ENCODE measurements at places on chromosomes 7 and 10.

- no peak for DNase-seq
These were observed 305.7 kb downstream of the BAMBI start for GRCh38 chr10:28982974-28983373.

DNA sequence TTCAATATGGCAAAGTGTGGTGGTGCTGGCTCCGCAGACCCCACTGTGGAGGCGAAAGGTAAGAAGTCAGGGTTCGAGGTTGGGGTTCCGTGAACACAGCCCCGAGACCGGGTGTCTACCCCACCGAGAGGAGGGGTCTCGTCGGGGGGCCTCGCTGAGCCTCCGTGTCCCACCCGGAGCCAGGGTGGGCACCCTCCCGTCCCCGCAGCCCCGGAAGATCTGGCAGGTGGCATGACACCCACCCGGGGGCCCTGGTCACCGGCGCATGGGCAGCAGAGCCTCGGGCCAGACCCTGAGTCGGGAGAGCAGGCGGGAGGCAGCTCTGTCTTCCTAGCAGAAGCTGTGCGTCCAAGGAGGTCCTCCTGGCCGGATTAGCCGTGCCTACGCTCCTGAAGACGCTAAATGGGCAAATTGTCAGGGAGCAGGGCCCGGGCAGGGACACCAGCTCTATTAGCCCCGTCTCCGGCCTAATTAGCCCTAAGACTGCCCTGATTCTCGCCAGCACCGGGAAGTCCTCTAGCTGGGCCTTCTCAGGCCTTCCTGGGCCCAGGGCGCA is 56.4 kb downstream of the UNCX start:
- DNase-seq = no peak

- DNase-seq = no peak
These were observed 80.8 kb downstream of the PPP1R17 start for GRCh38 chr7:31767686-31768358.

DNA sequence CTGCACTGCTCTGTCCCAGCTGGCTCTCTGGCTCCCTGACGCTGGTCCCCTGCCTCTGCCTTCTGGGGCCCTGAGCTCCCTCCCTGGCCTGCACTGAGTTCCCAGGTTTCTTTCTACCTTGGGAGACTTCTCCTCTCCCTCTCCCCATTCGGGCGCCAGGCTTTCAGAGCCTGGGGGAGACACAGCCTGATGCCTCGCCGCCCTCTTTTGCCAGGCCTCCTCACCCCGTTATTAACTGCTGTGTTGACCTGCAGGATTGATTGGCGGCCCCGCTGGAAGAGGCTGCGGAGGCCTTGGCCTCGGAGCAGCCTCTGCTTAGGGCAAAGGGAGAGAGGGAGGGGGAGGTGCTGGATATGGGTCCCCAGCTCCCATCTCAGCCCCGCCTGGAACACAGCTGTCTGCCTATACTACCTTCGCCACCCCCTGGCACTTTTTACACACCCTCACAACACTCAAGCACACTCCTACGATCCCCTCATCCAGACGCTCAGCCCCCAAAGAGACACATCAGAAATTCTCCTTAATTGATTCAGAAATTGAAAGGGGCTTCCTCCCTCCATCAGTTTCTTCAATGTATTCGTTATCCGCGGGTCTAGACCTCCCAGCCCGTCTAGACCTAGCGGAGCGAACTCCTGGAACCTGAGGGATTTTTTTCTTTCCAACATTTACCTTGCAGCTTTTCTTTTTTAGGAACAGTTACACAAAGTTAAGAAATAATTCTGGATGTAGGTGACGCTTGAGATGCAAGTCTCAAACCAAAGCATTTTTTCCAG is 7.1 kb upstream of the PAX2 start:
- peak; percentile 46 for DNase-seq

DNA sequence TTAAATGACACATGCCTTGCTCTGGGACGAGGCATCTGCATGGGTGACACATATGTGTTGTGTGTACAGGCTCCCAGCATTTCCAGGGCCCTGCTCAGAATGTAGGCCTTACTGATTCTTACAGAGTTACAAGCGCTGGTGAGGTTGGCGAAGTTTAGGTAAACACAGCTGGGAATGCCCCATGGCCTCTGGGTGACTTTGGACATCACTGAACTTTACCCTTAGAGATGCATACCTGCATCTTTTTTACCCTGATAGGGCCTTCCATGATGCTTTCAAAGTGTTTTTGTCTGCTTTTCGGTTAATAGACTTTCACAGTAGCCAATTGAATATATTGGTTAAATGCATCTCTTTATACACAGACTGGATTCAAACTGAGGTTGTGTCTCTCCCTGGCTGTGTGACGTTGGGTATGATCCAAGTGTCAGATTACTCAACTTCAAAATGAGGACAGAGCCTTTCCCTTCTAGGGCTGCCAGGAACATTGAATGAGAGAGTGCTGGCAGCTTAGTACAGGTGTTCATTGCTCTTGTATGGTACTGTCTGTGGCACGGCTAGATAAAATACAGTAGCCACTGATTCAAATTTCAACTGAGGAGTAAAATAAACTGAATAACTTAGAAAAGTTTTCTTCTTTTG is 29.5 kb downstream of the EGFR start:
- no peak for DNase-seq

DNA sequence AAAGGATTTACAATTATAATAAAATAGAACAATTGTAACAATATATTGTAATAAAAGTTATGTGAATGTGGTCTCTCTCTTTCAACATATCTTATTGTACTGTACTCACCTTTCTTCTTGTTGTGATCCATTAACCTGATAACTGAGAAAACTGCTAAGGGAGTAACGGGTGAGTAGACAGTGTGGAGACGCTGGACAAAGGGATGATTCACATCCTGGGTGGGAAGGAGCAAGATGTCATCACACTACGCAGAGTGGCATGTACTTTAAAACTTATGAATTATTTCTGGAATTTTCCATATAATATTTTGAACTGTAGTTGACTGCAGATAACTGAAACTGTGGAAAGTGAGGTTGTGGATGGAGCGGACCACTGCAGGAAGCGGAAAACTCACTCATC is 91.2 kb upstream of the PLPP4 start:
- no peak for DNase-seq

DNA sequence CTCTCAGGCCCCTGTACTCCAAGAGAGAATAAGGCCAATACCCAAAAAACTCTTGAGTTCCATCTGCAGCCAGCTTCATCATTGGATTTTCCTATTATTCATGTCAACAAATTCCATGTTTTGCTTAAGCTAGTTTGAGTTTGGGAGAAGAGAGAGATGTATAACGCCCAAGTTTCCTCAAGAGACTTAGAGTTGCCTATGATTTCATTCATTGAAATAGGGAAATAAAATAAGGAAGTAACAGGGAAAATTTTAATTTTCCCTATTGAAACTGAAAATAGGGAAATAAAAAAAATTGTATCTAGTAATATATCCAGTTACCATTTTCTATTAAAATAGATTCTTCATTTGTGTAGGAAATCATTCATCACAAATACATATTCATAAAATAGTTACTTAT is 66.5 kb upstream of the SVIL start:
- no peak for DNase-seq

DNA sequence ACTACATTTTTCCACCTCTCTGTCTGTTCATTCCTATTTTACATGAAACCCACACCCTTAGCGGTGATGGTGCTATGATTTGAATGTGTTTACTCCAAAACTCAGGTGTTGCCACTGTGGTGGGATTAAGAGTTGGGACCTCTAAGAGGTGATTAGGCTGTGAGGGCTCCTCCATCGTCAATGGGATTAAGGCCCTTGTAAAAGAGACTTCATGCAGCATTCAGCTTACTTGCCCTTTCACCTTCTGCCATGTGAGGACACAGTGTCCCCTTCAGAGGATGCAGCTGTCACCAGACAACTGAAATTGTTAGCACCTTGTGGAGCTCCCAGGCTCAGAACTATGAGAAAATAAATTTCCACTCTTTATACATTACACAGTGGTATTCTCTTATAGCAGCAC is 182.2 kb downstream of the NOC3L start:
- no peak for DNase-seq

- DNase-seq = peak; percentile 54
These were observed 23.8 kb downstream of the PAPOLB start for GRCh38 chr7:4837803-4838625.

DNA sequence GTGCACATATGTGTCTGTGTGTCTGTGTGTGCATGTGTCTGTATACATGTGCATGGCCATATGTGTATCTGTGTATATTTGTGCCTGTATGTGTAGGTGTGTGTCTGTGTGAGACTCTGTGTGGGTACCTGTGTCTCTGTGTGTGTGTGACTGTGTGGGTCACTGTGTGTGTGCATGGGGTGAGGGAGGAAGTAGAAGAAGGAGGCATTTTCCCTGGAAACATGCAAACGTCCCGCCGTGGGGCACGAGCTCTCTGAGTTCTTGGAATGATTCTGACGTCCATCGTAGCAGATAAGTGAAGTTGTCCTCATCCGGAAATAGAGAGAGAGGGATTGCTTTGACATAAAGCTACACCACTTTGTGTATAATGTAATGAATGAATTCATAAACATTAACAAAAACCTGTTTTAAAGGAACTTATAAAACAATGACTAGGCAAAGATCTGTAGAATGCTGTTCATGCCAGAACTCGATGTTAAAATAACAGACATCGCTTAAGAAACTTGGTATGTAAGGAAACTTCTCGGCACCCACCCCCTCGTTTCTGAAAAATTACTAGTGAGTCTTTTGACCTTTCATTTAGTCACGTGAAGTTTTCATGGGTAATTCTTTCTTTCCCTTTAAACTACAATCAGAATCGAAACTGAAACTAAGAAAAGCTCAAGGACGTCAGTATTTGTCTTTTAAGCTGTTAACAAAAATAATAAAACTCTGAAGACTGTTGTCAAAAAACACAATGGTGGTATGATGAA is 43.6 kb upstream of the KLF6 start:
- no peak for DNase-seq

DNA sequence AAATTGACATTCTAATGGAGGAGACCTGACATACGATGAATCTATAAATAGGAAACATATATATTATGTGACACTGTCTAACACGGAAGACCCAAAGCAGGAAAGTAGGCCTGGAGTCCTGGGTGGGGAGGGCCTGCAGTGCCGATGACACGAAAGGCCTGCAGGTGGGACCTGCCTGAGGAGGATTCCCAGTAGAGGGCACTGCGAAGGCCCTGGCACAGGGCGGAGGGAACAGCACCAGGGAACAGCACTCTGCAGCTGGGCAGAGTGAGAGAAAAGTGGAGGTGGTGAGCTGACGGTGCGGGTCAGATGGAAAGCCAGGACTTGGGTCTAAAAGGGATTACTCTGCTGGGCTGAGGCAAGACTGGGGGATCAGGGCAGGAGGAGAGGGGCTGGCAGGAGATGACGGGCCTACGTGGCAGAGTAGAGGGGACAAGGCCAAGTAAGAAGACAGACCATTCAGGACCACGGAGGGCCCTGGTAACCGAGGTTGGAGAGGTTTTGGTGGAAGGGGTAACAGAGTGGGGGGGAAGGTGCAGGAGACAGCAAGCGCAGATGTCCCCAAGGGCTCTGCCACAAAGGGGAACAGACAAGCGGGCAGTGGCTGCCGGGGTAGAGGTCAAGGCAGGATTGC is 8.1 kb downstream of the ZNF746 start:
- DNase-seq = no peak

- no peak for DNase-seq
These were observed 68.7 kb downstream of the MBL2 start for GRCh38 chr10:52703898-52704297.

GRCh38 chr10:105844241-105844640 is 1203.2 kb downstream of the SORCS3 start:
- no peak for DNase-seq

GRCh38 chr7:92635538-92635937 is 45.3 kb upstream of the FAM133B start:
- DNase-seq = no peak

- no peak for DNase-seq
These were observed 13.5 kb downstream of the CCL26 start for GRCh38 chr7:75758491-75758890.

GRCh38 chr10:95832216-95833041 is 75.3 kb upstream of the CC2D2B start:
- no peak for DNase-seq

- no peak for DNase-seq
These were observed 23.9 kb upstream of the DGKI start for GRCh38 chr7:137870684-137871083.

DNA sequence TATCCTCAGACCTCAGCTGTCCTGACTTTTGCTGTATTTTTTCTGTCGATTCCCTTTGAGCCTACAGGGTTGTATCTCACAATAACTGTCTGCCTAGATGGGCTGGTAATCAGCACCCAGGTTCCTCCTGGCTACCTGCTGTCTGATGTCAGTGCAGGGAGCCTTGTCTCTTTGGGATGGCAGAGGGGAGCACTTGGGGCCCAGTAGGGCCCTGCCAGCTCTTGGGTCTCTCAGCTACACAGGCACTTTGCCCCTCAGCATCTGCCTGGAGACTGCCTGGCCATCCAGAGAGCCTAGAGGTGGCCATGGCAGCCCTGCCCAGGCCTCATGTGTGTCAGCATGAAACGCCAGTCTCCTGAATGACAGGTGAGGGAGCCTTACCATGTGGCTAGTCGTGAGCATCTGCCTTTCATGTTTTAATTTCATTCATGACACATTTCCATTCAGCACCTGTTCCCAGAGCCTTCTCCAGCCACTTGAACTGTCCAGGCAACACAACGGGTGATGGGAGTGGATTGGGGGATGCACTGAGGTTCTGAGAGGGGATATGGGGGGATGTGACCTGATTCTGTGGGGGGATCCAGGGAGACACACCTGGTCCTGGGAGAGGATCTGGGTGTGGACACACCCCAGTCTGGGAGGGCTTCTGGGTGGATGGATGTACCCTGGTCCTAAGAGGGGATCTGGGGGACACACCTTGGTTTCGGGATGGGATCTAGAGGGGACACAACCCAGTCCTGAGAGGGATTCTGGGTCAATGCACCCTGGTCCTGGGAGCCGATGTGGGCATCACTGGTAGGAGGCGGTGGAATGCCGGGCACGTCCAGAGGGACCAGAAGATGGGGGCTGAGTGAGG is 21.9 kb downstream of the ADCY1 start:
- DNase-seq = no peak

DNA sequence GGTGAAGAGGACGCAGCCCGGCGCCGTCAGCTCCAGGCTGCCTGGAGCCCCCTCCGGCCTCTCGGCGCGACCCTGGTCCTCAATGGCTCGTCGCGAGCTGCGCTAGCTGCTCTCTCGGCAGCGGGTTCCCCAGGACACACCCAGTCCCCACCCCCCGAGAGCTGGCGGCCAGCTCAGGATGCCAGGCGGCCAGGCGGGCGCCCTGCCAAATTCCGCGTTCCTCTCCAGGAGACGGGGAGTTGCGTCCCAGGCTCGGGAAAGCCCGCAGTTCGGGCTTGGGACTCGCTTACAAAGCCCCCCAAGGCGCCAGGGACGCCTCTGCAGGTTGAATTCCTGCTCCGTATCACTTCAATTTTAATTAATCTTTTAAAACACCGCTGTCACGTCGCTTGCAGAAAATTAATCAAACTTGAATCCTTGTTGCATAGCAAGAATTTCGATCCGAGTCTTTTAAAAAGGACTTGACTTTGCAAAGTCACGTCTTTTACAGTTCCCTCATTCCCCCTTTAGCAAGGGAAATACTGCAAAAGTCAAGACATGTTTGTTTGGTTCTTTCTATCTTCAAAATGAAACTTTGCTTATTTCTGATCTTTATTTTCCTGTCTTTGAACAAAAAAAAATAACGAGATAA is 28.2 kb downstream of the SKIDA1 start:
- DNase-seq = peak; percentile 97
